ENCODE measurements at places on chromosomes 7 and 10. TPM values are rescaled to one million over a fixed set of nuclear protein-coding genes. Genes with fewer than 3 reads are reported as not detected.
A peak's percentile ranks its signal among the peaks of the same experiment; 100 is the strongest.

DNA sequence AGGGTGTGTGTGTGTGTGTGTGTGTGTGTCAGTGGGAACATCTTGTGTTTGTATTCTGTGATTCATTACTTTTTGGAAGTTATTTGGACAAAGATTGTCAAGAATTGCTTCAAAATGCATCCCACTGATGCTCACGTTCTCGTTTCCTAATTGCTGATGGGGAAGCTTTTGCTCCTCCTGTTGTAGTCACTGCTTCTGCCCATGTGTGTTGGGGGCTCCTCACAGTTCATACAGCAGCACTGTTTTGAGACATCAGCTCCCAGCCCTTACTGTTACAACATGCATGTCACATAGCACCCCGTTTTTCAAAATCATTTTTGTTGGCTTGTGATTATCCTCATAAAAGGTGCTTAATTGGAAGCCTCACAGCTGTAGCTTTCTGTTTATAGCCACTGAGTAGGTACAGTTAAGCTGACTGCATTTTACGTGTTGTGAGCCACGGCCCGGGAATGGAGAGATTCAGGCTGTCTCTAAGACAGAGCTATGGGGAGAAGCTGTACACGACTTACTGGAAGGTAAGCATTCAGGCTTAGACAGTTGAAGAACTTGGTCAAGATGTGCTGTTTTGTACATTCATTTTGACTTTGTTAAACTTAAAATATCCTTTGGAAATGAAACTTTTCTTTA is 87.4 kb downstream of the BICC1 start:
- no peaks in the 10 kb centered on the region for H3K36me3 ChIP-seq
- peaks cover 15% of the 10 kb centered on the region for H3K4me1 ChIP-seq
- no peak for DNase-seq
- peak overlapping the region; percentile 14 for H3K4me3 ChIP-seq

DNA sequence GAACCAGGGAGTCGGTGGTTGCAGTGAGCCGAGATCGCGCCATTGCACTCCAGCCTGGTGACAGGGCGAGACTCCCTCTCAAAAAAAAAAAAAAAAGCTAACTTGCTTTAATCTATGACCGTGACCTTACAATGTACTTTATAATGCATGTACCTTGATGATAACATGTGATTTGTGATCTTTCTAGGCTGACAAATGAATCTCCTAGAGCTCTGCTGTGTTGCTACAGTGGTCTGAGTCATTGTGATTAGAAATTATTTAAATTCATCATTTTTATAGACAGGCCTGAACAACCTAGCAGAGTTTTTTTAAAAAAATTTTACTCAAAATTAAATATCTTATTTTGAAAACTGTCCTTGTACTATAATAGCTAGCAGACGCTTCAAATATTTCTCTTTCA is 722.8 kb downstream of the NRG3 start:
- DNase-seq = no peak
- no peak overlapping the region for H3K27ac ChIP-seq
- H3K36me3 ChIP-seq = no peaks in the 10 kb centered on the region
- no peak overlapping the region for H3K4me3 ChIP-seq
- no peaks in the 10 kb centered on the region for H3K27me3 ChIP-seq
- no peaks in the 10 kb centered on the region for H3K4me1 ChIP-seq

- H3K4me3 ChIP-seq = no peak overlapping the region
- no peaks in the 10 kb centered on the region for H3K27me3 ChIP-seq
- H3K36me3 ChIP-seq = no peaks in the 10 kb centered on the region
- H3K4me1 ChIP-seq = no peaks in the 10 kb centered on the region
Measured at GRCh38 chr7:145269418-145270161, 433.7 kb upstream of the TPK1 start.

GRCh38 chr7:69622014-69622835 is 23.9 kb downstream of the AUTS2 start:
- no peaks in the 10 kb centered on the region for H3K36me3 ChIP-seq
- no peak for DNase-seq
- H3K4me1 ChIP-seq = peaks cover 3% of the 10 kb centered on the region
- no peak overlapping the region for H3K27ac ChIP-seq
- H3K27me3 ChIP-seq = no peaks in the 10 kb centered on the region
- H3K4me3 ChIP-seq = no peak overlapping the region

DNA sequence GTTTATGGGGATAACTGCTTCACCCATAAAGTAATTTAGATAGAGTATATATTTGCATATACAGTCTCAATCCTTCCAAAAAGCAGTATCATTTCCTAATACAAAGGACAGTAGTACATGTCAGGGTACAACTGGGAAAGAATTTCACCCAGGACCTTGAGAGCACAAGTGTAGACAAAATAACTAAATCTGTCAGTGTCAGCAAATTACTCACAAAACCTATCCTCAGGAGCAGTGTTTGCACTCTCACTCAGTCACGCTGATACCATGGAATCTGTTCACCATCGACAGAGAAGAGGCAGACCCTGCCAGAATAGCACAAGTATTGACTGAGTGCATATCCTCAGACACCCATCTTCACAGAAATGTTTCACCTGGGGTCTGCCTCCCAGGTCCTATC is 554.7 kb upstream of the PHF14 start:
- no peak overlapping the region for H3K4me3 ChIP-seq
- H3K4me1 ChIP-seq = no peaks in the 10 kb centered on the region
- no peak overlapping the region for H3K27ac ChIP-seq
- DNase-seq = no peak
- no peaks in the 10 kb centered on the region for H3K27me3 ChIP-seq

- no peak overlapping the region for H3K27ac ChIP-seq
- peaks cover 18% of the 10 kb centered on the region for H3K36me3 ChIP-seq
- H3K27me3 ChIP-seq = no peaks in the 10 kb centered on the region
- peak; percentile 85 for DNase-seq
Measured at GRCh38 chr7:135177028-135177696, 6.7 kb upstream of the CYREN start.

- H3K36me3 ChIP-seq = no peaks in the 10 kb centered on the region
- no peak overlapping the region for H3K4me3 ChIP-seq
- no peaks in the 10 kb centered on the region for H3K4me1 ChIP-seq
- H3K27ac ChIP-seq = no peak overlapping the region
Measured at GRCh38 chr7:12578930-12579640, 8.6 kb downstream of the SCIN start.

DNA sequence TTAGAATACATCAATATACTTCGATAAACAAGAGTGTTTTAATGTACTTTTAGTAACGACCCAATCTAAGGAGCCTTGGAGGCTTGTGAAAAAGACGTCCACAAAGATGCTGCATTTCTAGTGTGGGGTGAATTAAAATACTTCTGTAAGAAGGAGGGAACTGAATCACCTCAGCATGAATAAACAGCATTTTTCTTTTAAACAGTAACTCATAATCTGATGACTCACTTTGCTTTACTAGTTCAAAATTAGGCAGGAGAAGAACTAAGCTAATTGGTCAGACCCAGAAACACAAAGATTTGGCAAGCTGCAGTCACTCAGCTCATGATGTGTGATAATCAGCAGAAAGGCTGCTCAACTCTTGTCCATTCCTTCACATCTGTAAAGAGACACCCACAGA is 24.2 kb downstream of the NCOA4 start:
- H3K4me3 ChIP-seq = no peak overlapping the region
- DNase-seq = no peak
- no peaks in the 10 kb centered on the region for H3K27me3 ChIP-seq

- H3K27ac ChIP-seq = peak overlapping the region; percentile 77
- H3K4me3 ChIP-seq = peak overlapping the region; percentile 21
- DNase-seq = no peak
- H3K27me3 ChIP-seq = no peaks in the 10 kb centered on the region
- peaks cover 56% of the 10 kb centered on the region for H3K4me1 ChIP-seq
Measured at GRCh38 chr7:121084748-121085336, 96.3 kb downstream of the CPED1 start.

DNA sequence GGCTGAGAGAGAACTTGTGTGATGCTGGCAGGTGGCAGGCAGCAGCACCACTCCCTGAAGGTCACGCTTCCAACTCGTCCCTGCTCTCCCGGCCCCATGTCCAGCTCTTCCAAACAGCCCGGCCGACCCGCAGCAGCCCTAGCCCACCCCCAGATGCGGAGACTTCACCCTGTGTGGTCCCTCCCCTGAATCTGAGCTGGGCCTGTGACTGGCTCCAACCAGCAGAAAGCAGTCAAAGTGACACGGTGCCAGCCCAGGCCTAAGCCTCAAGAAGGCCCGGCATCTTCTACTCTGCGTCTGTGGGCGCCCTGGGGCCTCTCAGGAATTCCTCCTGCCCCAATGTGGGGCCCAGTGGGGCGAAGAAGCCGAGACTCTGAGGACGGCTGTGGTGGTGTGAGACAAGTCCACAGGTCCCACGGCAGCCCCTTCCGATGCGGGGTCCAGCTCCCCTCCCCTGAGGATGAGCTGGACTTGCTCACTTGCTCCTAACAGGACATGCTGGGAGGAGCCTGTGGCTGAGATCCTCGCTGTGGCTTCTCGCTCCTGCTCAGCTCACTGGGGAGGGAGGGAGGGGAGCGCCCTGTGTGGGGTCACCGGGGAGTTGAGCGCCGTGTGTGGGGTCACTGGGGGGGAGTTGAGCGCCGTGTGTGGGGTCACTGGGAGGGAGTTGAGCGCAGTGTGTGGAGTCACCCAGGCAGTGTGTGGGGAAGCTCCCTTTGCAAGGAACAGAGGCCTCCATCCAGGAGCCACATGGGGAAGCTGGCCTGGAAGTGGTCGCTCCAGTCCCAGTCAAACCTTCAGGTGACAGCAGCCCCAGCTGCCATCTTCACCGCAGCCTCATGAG is 9.5 kb downstream of the STK32C start:
- H3K4me1 ChIP-seq = peaks cover 7% of the 10 kb centered on the region
- H3K27me3 ChIP-seq = no peaks in the 10 kb centered on the region

- no peak overlapping the region for H3K27ac ChIP-seq
- H3K27me3 ChIP-seq = no peaks in the 10 kb centered on the region
Measured at GRCh38 chr10:55223352-55223751, 422.3 kb upstream of the PCDH15 start.

ZNF775 gene
- 17.5 TPM for total RNA-seq

PKD2L1 gene
- total RNA-seq = not detected

Measured in esophagus muscularis mucosa (tissue), 4 donors.